Left ventricle myocardium inferior (tissue), 1 donor: ENCODE measurements at places on chromosomes 7 and 10. TPM values are rescaled to one million over a fixed set of nuclear protein-coding genes. Genes with fewer than 3 reads are reported as not detected.

TEX47 gene
- not detected for total RNA-seq

- H3K27ac ChIP-seq = no peak overlapping the region
- no peaks in the 10 kb centered on the region for H3K27me3 ChIP-seq
- DNase-seq = no peak
- no peaks in the 10 kb centered on the region for H3K36me3 ChIP-seq
- H3K4me3 ChIP-seq = no peak overlapping the region
- no peaks in the 10 kb centered on the region for H3K4me1 ChIP-seq
Observed at GRCh38 chr10:86102031-86102430, 264.6 kb downstream of the GRID1 start.

DLX6 gene
- not detected for total RNA-seq

DNAJB6 gene
- total RNA-seq = 211 TPM

GRCh38 chr10:108966005-108966404 is 957.3 kb downstream of the XPNPEP1 start:
- H3K4me3 ChIP-seq = no peak overlapping the region
- H3K36me3 ChIP-seq = no peaks in the 10 kb centered on the region
- H3K27ac ChIP-seq = no peak overlapping the region

- H3K4me3 ChIP-seq = peak overlapping the region; percentile 1
- no peaks in the 10 kb centered on the region for H3K36me3 ChIP-seq
- no peaks in the 10 kb centered on the region for H3K27me3 ChIP-seq
Observed at GRCh38 chr10:104321226-104321625, 17.0 kb downstream of the ITPRIP start.

DNA sequence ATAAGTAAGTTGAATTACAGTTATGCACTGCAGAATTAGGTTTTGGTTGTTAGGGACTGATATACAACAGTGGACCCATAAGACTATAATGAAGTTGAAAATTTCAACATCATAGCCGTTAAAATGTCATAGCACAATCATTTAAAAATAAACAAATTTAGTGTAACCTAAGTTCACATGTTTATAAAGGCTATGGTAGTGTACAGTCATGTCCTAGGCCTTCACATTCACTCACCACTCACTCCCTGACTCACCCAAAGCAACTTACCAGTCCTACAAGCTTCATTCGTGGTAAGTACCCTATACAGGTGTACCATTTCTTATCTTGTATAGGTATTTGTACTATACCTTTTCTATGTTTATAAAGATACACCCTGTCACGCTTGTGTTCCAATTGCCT is 113.7 kb downstream of the RAB11FIP2 start:
- H3K4me1 ChIP-seq = peaks cover 10% of the 10 kb centered on the region
- no peak for DNase-seq
- no peak overlapping the region for H3K4me3 ChIP-seq
- H3K27ac ChIP-seq = no peak overlapping the region
- peaks cover 15% of the 10 kb centered on the region for H3K27me3 ChIP-seq

CXCL12 gene
- total RNA-seq = 130 TPM
